ENCODE measurements at places on chromosomes 4 and X.

DNA sequence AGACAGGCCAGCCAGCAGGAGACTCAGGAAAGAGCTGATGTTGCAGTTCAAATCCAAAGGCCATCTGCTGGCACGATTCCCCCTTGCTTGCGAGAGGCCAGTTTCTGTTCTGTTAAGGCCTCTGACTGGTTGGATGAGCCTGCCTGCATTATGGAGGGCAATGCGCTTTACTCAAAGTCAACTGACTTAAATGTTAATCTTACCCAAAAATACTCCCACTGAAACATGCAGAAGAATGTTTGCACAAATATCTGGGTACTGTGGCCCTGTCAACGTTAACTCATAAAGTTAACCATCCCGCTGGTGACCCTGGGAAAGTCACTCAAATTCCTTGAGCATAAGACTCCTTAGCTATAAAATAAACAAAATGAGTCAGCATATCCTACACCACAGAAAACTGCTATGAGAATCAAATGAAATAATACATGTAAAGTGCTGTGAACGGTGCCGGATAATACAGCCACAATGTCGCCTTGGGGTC is 326.4 kb downstream of the EVC2 start:
- no peak for DNase-seq

DNA sequence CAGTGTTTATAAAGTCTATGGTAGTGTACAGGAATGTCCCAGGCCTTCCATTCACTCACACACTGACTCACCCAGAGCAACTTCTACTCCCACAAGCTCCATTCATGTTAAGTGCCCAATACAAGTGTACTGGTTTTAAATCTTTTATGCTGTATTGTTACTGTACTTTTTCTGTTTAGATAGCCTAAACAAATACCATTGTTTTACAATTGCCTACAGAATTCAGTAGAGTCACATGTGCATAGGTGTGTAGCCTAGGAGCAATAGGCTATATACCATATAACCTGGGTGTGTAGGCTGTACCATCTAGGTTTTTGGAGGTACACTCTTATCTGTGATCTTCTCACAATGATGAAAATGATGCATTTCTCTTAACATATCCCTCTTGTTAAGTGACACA is 126.7 kb downstream of the DGKK start:
- no peak for DNase-seq

GRCh38 chr4:175953960-175954521 is 111.6 kb upstream of the WDR17 start:
- DNase-seq = no peak

- DNase-seq = no peak
Observed at GRCh38 chr4:182272151-182272550, 28.9 kb downstream of the TENM3 start.

GRCh38 chr4:17664755-17665154 is 50.3 kb downstream of the MED28 start:
- no peak for DNase-seq

DNA sequence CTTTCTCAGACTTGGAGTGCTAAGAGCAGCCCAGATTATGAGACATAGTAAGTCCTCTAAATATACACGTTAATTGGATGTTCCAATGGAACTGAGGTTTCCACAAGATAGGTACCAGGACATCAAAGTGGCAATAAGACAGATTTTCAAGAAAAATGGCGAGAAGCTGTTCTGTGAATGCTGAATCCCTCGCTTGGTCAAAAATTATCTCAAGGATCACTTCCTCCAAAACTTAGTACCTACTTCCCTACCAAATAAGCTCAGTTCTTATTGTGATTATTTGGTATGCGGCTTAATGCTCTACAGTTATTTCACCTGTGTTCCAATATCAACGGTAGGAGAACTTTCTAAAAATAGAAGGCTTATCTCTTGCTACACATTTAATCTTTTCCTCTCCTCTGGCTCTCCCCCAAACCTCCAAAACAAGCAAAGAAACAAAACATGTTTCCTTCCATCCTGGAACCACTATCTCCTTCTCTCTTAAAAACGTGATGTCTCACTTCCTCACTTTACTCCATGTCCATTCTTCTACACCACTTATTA is 14.7 kb downstream of the PDGFC start:
- no peak for DNase-seq

GRCh38 chrX:77740376-77740905 is 45.6 kb downstream of the ATRX start:
- no peak for DNase-seq

DNA sequence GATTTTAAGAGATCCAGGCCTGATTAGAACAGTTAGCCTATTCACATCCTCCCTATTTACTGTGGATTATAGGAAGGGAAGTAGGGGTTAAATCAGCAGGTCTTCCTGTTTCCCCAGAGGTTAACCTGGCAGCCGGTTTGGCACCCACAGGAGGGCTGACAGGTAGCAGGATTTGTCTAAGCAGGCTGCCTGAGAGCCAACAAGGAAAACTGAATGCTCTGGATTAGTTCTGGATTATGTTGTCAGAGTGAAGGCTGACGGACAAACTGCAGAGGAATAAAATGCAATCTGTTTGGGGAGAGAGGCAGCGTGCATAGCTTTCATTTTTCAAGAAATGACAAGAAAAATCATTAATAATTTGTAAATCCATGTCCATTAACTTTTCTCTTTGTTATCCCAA is 397.1 kb upstream of the FAM241A start:
- no peak for DNase-seq

DNA sequence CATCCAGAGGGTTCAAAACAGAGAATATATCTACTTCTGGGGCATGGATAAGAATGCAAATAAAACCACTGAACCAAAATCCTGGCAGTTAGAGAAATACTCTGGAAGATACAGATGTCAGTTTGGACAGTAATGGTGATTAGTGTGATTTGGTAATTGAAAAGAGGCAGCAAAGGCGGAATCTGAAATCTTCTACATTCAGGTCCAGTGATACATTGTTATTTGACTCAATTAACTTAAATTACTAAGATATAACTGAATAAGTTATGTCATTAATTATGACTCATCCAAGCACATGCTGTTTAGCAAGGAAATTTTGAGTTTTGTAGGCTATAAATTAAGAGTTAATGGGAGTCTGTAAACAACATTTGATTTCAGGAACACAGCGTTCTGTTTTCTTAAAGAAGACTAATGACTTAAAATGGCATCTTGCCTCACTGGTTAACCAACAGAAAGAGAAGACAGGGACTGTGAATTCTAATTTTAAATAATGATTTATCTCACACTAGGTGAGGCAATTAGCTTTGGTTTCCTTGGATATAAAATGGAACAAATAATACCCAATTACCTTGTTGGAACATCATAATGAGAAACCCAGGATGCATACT is 937.1 kb downstream of the PDHA2 start:
- DNase-seq = no peak

- peak; percentile 36 for DNase-seq
Observed at GRCh38 chrX:135295238-135295943, 13.9 kb upstream of the ETDC start.

- no peak for DNase-seq
Observed at GRCh38 chr4:79362626-79363025, 36.8 kb upstream of the NAA11 start.

DNA sequence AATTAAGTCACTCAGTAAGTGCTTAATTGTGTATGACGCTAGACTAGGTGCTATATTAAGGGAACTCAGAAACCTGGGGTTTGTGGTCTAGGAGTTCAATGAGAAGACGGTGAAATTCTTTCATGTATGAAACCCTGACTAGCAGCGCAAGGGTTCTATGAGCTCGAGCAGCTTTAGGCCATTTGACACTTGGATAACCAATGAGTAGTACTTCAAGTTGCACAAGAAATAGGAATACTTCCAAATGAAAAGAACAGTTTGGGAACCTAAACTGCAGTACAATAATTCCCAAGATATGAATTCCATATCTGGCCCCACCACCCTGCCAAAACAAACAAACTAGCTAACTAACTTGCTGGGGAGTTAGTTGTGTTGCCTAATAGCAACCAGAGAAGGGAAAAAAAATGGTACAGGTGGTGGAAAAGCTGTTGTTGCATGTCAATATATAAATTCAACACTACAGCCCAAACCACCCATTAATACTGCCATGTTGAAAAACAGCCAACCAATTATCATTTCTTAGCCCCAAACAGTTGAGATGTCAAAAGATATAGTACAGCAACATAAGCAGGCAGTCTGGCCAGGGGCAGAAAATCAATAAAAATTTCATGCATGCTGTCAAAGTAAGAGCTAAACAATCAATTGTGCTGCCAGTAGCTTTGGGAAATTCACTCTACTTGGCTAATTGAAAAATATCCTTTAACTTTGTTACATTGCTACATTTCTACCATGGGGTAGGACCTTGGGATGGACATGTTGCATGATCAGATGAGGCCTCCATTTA is 54.6 kb upstream of the MCF2 start:
- DNase-seq = no peak

DNA sequence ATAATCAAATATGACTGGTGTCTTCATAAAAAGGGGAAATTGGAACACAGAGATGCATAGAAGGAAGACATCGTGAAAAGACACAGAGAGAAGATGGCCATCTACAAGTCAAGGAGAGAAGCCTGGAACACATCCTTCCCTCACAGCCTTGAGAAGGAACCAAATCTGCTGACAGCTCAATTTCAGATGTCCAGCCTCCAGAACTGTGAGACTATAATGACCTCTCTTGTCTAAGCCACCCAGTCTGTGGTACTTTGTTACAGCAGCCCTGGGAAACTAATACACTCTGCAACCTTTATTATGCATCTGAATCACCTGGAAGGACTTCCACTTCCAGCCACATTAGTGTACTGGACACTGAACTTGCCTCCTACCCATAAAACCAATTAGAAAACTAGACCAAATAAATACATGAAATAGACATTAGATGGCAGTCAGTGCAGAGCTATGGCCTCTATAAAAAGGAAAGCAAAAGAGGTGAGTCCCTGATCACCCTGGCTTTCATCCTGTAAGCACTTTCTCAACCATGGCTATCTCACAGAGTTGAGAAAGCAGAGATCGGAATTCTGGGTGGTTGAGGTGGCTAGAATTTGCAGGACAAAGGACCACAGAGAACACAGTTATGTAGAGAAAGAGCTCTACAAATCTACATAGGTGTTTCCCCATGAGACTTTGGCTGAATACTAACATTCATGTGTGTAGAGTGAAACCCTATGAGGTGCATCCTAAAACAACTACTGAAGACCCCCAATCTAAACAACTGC is 25.7 kb downstream of the GAB3 start:
- DNase-seq = no peak

DNA sequence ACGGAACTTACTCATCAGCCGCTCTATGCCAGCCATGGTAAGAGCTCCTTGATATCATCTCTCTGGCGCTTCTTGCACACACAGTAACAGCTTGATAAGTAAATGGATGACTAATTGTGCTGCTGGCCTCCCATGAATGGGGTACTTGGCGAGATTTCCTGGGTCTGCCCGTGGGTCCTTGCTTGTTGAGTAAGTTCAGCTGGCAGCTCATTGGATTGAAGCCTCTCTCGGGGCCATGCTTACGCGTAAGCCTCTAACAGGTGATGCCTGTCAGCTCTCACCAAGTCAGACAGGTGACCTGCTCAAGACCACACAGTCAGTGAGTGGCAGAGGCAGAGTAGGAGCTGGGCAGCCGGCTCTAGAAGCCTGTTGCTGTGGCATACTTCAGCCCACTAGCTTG is 7.7 kb downstream of the NSG1 start:
- DNase-seq = no peak

DNA sequence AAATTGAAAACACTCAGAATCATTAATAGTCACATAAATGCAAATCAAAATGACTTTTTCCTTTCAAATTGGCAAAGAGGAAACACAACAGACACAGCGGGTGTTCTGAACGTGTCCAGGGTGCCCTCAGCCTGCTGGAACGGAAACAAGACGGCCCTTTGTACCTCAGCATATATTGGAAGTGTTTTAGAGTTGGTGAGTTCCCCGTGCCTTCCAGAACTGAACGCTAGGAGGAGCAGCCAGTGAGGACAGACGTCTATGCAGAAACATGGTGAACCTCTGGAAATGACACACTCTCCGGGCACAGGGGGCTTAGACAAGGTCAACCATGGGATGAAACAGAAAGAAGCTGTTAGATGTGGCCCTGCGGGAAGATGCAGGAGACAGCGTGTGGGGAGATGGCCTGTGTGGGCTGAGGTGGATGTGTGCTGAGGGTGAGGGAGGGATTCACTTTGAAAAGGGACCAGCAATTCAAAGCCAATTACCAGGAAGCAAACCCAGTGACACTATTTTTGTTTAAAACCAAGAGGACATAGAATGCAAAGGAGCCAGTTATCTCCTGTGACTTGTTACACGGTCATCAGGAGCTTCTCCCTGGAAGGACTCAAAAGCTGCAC is 40.4 kb downstream of the RNF212 start:
- DNase-seq = peak; percentile 20

DNA sequence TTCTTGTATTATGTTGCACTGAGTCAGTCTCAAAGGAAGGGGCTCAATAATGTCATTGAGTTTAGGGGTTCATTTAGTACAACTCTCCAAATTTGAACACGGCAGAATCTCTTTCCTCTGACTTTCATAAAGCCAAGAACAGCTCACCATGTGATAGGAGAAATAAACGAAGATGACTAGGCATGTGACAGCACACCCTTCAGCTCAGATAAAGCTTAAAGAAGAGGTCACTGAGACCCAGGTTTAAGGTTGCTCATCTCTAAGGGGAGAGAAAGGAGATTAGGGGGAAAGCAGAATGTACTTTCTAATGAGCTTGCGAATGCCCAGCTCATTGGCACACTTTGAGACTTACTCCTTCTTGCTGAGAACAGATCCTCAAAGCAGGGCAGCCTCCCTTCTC is 89.0 kb downstream of the PLAC1 start:
- DNase-seq = no peak

- DNase-seq = no peak
Observed at GRCh38 chr4:7826176-7826908, 113.3 kb downstream of the AFAP1 start.

DNA sequence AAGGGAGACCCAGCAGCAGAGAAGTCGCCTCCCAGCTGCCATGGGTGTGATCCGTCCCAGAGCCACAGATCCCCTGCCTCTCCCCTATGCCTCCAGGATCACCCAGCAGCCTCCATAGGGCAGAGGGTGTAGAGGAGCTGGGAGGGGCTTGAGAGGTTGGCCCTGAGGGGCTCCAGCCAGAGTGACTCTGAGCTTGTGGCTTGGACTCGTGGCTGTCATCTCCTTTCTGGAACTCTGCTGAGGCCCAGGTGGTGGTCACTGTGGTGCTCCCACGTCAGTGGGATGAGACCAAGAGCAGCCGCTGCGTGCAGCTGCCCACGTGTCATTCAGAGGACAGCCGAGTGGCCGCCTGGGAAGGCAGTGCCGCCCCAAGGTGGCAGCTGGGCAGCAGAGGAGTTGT is 4.2 kb downstream of the TACC3 start:
- no peak for DNase-seq

GRCh38 chr4:185938654-185939053 is 126.7 kb upstream of the SORBS2 start:
- DNase-seq = no peak

DNA sequence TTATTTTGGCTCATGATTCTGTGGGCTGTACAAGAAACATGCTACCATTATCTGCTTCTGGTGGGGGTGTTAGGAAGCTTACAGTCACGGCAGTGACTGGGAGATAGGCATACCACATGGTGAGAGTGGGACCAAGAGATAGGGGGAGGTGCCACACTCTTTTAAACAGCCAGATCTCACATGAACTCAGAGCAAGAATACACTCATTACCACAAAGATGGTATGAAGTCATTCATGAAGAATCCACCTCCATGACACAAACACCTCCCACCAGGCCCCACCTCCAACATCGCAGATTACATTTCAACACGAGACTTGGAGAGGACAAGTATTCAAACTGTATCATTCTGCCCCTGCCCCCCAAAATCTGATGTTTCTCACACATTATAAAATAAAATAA is 2396.7 kb downstream of the PCDH7 start:
- no peak for DNase-seq

Measured in effector memory CD4-positive, alpha-beta T cell (primary cell).